ENCODE measurements at places on chromosomes 16 and 17. TPM values are rescaled to one million over a fixed set of nuclear protein-coding genes. Genes with fewer than 3 reads are reported as not detected.
A peak's percentile ranks its signal among the peaks of the same experiment; 100 is the strongest.

GRCh38 chr17:36900160-36900512 lies 37.1 kb upstream of the LHX1 start:
- DNase-seq = no peak

DNA sequence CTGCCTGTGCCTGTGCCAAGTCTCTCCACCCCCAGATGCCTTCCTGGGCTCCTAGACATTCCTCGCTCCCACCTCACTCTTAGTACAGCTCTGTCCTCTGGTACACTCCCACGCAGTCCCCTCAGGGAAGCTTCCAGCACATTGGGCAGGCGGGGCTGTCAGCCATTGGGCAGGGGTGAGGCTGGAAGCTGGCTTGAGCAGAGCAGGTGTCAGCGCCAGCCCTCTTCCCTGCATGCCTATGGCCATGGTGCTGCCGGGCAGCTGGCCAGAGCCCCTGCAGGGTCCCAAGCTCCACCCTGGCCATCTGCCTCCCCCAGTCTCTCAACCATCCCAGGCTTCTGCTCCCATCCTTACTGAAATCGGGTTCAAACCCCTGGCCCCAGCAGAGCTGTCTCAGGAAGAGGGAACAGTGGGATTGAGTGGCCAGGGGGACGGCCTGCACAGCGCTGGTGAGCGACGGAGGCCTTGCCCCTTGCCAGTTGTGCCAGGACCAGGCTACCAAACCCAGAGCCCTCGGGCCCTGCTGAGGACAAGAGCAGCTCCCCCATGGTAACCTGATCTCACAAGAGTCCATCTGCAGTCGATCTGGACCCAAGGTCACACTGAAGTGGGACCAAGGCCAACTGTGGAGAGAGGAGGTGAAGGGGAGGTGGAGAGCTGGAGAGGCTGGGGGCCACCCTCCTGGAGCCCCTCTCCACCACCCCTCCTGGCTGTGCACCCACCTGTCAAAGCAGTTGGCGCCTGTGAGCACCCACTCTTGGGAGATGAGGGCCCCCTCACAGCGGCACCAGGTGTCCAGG lies 2.4 kb upstream of the B9D1 start:
- no peak for DNase-seq

CES3 gene
- not detected for total RNA-seq

STUB1 gene
- 85.8 TPM for total RNA-seq

DNA sequence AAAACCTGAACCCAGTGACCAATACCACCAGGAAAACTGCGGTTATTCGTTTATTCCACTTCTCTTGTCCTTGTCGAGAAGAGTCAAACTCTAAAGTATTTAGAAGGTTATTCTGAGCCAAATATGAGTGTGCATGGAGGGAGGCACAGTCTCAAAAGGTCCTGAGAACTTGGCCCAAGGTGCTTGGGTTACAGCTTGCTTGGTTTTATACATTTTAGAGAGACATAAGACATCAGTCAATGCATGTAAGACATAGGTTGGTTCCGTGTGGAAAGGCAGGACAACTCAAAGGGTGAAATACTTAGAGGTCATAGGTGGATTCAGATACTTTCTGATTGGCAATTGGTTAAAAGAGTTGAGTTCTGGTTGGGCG lies 681 bp upstream of the TRAP1 start:
- no peak for DNase-seq

- DNase-seq = no peak
These were observed 81.1 kb upstream of the DNAH17 start for GRCh38 chr17:78658281-78658785.

DNA sequence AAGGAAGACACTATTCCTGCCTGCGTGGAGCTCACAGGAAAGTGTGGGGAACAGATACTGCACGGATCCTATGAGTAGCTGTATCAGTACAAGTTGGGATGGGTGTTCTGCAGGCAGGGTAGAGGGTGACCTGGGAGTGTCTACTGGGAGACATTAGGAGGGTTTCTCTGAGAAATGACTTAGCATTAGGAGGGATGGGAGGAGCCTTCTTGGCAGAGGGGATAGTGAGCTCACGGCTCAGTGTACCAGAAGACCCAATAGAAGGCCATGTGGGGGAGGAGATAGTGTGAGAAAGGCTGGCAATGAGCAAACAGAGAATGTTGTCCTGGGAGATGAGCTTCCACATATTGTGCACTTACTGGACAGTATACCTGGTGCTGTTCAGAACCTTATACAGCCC lies 109.1 kb downstream of the MSI2 start:
- DNase-seq = no peak

GRCh38 chr17:38852771-38853291 lies 690 bp downstream of the RPL23 start:
- peak; percentile 83 for DNase-seq

DNA sequence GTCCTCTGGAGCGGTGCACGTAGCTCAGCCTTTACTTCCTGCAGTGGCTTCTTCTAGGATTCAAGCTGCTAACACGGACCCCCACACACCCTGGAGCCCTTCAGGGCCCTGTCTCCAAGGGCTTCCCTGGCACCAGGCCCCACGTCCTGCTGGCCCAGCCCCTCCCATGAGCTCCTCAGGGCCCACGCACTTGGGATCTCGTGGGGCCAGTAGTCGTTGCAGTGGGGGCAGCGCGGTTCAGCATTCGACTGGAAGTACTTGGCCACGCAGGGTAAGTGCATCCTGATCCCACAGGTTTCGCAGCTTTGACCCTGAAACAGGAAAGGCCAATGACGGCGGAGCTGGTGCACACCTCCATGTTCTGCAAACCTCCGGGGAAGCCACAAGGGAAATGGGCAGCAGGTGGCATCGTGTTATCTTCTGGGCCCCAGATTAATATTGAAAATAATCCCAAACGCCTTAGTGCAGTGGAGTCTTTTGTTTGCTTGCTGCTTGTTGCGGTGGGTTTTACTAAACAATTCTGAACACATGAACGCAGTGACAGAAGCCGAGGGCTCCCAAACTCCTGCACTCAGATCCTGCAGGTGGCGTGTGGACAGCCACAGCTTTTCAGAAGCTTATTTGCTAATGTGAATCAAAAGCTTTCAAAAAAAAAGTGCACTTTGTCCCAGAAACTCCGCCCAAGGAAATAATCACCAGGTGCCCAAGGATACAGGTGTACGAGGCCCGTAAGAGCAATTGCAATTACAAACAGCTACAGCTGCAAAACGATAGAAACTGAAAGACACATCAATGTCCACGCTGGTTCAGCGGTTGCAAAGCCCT lies 22.4 kb downstream of the KDM8 start:
- DNase-seq = no peak

- peak; percentile 55 for DNase-seq
These were observed 271.5 kb downstream of the PHKB start for GRCh38 chr16:47732523-47733111.

Data from dermis microvascular lymphatic vessel endothelial cell (primary cell).